ENCODE measurements at places on chromosomes 5 and 9.
A peak's percentile ranks its signal among the peaks of the same experiment; 100 is the strongest.

DNA sequence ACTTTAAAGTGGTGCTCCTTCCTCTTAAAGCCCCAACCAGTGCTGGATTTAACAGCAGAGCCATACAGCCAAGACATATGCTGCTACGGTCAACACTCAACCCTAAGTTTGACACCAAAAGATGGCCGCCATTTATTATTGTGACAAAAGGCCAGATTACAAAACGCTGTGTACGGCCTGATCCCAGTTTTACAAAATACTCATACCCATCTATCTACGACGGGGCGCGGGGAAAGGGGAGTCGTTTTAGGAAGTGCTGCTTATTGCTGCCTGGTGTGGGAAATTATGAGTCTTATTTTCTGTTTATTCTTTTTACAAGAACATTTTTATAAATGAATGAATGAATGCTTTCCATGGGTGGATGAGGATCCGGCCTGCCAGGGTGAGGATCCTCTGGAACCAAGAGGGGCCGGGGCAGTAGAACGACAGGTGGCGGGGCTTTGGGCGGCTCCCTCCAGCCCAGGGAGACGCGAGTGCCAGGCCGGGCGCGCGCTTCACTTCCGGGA, 457 bp upstream of the IDNK start:
- DNase-seq: no peak

DNA sequence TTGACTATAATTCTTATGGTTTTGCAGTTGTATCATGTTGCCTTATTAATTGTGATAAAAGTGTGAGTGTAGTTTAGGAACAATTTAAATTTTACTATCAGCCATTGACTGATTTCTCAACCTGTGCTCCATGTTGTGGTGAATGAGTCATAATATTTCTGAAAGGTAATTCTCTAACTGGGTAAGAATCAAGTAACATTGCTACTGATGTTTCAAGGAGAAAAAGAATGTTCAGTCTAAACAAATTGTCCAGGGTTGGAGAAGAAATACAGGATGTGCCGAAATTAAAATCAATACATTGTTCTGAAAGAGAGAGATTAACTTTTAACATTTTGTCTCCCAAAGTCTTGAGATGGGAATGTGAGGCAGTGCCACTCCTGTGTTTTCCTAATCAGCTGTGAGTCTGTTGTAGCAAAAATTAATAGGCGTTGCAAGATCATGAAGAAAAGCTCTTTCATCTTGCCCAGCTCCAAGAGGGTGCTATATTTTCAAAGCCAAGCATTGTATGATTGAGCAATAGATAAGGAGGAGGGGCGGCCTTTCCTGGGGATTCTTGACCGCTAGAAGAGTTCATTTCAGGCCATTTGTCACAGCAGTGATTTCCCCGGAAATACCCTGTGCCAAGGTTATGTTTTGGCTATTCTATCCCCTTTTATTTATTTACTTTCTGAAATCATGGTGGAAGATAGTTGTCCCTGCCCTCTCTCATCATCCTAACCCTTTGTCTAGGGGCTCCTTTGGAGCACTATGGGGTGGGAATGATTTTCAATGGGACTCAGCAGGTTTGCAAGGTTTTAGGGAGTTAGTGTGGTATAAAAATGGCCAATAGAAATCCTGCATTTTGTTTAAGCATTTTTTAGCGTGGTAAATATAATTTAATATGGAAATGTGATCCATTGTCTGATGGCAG, 151.6 kb downstream of the FOCAD start:
- DNase-seq: no peak

DNA sequence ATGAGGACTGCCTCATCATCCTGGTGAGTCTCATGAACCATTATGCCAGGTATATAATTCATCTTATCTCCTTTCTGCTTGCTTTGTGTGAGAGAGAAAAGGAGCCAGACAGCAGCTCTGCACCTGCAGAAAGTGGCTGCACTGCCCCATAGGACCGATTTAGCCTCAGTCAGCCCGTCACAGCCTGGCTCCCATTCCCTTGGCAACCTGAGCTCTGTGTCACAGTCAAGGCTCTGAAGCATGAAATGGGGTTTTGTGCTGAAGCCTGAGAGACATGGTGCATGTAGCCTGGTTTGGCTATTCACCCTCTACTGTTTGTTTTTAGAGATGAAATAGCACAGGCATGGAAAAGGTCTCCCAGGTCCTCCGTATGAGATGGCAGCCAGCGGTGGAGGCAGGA, 198.3 kb downstream of the KCTD16 start:
- DNase-seq: no peak

DNA sequence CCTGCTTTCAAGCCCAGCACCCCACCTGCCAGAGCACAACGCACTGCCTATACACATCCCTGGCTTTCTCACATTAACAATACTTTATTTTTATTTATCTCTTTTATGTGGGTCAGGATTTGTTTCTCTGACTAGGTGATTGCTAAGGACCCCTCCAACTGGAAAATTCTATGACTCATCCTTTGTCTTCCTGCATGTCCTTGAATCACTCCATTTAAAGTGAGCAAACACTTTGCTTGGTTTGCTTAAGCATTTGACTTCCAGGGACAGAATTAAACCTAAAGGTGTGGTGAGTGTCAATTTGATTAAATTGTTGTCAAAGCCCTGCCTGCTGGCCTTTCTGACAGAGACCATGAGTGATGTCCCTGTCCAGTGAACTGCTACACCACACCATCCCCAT, 536.5 kb upstream of the BRINP1 start:
- no peak for DNase-seq

- DNase-seq: no peak
These were observed 144.5 kb upstream of the SEMA6A start for GRCh38 chr5:116719106-116719505.

DNA sequence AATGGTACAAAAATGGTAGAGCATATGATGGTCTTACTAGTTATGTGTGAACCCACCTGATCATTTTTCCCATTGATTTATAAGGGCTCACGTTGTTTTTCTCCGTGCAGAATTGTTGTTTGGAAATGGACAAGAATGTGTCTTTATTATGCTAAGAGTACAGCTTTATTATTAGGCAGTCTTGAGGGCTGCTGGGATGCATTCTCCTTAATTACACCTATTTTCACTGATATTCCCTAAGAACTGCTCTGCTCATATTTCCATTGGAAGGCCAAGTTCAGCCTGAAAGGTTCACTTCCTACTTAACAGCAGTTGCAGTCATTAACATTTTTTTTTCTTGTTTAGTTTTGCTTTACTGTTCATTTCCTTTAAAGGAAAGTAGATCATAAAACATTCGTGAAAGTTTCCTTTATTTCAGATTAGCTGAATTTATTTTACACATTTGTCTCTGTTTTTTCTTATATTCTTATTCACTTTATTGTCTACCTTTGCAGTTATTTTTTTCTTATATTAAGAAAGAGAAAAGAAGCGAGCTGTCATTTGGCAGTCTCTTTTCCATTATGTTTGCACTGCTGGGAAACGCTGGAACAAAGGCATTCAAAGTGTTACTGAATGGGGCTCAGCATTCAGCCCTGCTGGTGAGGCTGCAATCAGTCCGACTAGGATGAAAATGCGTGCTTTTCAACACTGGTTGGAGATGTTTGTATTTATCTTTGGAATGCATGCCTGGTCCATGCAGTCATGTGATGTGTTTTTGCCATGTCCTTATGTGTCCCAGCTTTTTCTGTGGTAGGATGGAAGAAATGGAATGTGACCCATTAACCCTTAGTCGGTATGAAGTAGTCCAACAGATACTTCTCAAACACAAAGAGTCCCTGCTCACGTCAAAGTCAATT, 602.7 kb upstream of the ZNF608 start:
- DNase-seq: no peak

DNA sequence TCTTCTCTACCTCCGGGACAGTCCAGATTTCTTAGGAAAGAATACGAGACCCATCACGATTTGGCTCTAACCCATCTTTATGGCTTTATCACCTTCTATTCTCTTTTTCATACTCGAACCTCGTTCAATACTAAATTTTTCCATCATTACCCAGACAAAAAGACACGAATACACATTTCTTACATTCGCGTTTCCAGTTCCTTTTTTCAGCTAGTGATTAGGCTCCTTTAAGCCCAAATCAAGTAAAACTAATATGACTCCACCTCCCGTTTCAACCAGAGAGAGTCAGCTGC, 506 bp downstream of the ZBTB6 start:
- no peak for DNase-seq

GRCh38 chr5:17470064-17470463, 28.0 kb upstream of the TAF11L2 start:
- DNase-seq: no peak

GRCh38 chr5:21236104-21236503, 1248.1 kb upstream of the CDH18 start:
- no peak for DNase-seq

DNA sequence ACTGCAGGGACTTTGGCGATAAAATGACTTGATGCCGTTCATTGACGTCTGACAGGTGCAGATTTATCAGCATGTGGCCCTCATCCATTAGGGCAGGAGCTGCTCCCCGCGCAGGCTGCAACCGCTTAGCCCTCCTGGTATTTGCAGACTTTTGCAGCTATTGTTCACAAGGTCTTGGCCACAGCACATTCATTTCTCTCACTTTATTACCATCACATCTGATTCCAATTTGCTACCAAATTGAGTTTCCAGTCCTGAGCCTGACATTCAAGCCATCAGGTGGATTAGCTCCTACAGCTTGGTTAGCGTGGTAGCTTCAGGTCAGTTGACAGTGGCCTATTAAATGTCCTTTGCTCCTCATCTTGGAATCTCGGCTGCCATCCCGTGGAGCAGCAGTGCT, 299.2 kb downstream of the CD180 start:
- no peak for DNase-seq

- peak; percentile 79 for DNase-seq
These were observed 141.4 kb downstream of the AOPEP start for GRCh38 chr9:94867842-94868312.

DNA sequence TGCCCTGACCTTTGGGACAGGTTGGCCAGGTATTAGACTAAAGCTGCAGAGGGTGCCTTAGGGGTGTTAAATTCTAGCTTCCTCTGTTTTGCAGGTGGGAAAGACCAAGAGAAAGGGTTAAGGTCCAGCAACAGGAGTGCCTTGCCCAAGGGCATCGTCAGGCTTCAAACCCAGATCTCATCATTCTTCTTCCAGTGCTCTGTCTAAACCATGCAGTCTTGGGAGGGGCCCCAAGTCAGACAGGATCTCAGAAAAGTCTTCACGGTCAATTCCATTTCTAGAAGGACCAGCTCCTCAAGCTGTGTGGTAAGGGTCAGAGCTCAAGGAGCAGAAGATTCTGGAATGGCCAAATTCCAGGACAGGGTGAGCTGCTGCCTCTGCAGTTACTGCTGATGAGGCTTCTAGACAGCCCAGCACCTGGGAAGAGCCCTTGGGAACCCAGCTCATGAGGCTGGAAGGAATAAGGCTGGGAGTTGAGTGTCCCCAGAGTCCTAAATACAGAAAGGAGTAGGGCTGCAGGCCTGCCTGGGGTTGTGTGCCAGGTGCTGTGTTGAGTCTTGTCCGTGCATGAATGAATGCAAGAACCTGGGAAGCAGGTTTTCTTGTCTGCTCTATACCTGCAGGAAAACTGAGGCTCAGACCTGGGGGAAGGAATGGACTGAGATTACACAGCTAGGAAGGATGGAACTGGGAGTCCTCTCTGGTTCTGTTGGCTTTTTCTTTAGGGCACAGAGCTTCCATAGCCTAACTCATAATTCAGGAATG, 69.3 kb downstream of the WWC1 start:
- DNase-seq: no peak

DNA sequence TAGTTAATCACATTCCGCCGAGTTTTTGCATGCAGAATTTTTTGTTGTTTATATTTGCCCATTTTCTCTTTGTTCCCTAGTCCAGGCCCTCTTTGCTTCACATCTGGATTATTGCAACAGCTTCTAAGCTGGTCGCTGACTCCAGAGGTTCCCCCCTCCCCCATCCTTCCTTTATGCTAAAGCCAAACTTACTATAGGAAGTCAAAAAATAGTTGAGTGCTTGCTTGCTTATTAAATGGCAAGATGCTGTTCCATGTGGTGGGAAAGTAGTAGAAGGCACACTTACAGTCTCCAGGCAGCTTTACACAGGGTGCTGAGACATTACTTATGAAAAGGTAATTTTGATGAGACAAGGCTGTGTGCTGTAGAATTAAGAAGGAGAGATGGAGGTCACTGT, 1.3 kb downstream of the ZBTB34 start:
- DNase-seq: no peak

DNA sequence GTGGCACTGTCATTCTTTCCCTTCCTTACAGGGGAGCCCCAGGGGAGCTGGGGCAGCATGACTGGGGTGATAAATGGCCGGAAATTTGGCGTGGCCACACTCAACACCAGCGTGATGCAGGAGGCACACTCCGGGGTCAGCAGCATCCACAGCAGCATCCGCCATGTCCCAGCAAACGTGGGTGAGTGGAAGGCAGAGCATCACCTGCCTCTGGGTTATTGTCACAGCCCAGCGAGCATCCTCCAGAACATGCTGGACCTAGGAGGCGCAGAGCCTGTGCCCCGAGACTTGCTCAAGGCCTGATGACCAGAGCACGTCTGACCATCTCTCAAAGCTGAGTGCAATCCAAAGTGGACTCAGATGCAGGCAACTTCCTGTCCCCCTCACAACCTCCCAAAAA, 22.2 kb upstream of the ASS1 start:
- DNase-seq: no peak

DNA sequence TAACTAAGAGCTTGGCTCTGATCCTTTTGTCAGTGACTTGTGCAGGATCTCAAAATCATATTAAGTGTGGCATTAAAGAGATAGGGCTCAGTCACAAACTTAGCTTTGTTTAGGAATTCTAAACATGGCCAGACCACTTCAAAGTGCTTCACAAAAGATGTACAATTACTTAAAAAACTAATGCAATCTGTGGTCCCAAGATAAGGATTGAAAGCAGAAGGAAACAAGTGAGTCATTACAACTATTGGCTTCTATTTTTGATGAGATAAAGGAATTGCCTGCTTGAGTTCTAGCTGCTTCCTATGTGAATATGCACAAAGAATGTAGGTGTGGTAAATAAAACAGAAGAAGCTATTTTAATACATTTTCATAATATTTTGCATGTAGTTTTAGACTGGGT, 44.9 kb upstream of the SLC12A2 start:
- no peak for DNase-seq

DNA sequence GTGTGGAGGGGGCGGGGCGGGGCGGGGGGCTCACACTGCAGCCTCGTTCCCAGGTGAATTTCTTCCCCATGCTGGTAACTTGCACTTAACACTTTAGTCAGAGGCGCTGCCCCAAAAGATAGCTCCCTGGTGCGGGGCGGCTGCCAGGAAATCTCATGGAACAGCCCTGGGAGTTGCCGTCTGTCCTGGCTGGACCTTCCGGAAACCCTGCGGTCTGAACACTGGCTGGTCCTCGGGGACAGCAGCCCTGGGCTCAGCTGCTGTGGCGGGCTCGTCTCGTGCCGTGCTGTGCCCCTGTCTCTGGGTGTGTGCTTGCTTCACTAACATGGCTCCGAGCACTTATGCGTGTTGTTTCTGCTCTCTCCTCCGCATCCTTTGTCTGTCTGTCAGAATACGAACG, 25.8 kb downstream of the PTGES2 start:
- DNase-seq: no peak
